ENCODE measurements at places on chromosomes 11 and 22. TPM values are rescaled to one million over a fixed set of nuclear protein-coding genes. Genes with fewer than 3 reads are reported as not detected.

DNA sequence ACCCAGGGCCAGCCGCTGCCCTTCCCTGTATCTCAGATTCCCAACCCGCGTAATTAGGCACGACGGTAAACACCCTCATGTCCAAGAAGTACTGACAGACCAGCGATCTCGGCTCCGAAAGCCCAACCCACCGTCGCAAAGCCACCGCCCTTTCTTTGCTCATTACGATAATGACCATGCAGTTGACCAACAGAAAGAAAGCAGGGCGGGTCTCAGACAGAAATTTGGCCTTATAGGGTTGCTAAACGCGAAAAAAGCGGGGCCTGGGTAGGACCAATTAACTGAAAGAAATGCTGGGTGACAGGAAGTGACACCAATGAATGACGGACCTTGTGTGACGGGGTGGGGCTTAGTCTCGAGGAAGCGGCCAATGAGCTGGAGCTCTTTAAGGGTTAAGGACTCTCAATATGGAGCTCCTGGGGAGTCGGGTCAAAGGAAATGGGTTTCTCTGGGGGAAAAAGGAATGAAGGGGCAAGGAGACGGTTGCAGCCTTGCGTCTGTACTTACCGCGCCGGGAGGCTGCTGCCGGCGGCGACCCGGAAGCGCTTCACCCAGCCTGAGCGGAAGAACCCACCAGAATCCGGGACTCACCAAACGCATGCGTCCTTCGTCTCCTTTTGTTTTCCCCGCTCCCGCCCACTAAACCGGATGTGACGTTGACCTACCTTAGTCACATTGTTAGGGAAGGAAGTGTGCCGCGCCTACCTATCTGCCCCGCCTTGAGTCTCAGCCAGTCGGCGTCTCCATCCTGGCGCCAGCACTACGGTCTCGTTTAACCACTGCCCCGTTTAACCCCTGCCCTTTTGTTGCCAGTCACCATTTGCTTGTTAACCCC is at the start of gene ANAPC15:
TSS of gene ANAPC15 (minus strand) at position 553 of the 835 bp plus-strand sequence. CDS start 1,419 bp downstream, outside the sequence.
- DNase-seq: peak; percentile 100
- peaks cover 8% of the 10 kb centered on the region for H3K36me3 ChIP-seq
- H3K27ac ChIP-seq: peak within 1 kb of the TSS; percentile 99
- H3K4me1 ChIP-seq: peaks cover 18% of the 10 kb centered on the region
- H3K4me3 ChIP-seq: peak within 1 kb of the TSS; percentile 98
- H3K27me3 ChIP-seq: no peaks in the 10 kb centered on the region

DNA sequence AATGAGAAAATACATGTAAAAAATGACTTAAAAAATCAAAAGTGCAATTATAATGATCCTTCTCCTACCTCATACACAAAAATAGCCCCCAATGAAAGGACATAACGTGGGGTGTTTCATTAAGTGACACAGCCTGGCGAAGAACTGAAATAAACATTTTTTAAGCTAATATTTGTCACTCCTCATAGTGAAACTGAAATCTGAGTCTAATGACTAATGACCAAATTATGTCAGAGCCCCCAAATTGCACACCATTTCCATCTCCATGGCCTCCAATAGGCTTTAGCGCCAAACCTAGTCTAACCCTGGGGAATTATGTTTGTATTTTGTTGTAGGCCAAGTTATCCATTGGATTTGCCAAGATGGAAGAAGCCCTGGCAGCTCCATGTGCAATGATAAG is 119.1 kb downstream of the WT1 start:
- peaks cover 9% of the 10 kb centered on the region for H3K4me1 ChIP-seq
- no peak overlapping the region for H3K27ac ChIP-seq
- no peak for DNase-seq
- H3K36me3 ChIP-seq: no peaks in the 10 kb centered on the region
- peaks cover 15% of the 10 kb centered on the region for H3K27me3 ChIP-seq

- H3K27ac ChIP-seq: no peak overlapping the region
- peaks cover 3% of the 10 kb centered on the region for H3K4me1 ChIP-seq
- peak; percentile 91 for DNase-seq
- no peaks in the 10 kb centered on the region for H3K36me3 ChIP-seq
Measured at GRCh38 chr22:23128269-23129108, 13.3 kb downstream of the RSPH14 start.

GRCh38 chr11:57283231-57283990 is 41.3 kb downstream of the TNKS1BP1 start:
- H3K4me1 ChIP-seq: no peaks in the 10 kb centered on the region
- peaks cover 8% of the 10 kb centered on the region for H3K27me3 ChIP-seq
- no peaks in the 10 kb centered on the region for H3K36me3 ChIP-seq
- H3K27ac ChIP-seq: no peak overlapping the region
- H3K4me3 ChIP-seq: no peak overlapping the region

DNA sequence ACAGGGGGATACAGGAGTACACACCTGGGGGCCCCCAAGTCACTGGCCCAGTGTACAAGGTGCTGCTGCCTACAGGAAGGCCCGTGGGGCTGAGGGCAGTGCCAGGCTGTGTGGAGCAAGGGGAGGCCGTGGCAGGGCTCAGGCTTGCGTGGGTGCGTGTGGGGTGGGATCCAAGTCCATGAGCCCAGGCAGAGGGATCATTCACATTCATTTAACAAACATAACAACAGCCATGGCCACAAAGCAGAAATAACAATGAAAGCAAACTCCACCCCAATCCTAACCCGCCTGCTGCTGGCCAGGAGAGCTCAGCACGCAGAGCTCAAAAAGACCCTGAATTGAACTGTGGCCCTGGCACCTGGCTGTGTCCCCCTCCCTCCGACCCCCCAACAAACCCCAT is 17.0 kb upstream of the SCGB1A1 start:
- DNase-seq: no peak
- H3K27me3 ChIP-seq: no peaks in the 10 kb centered on the region
- H3K36me3 ChIP-seq: peaks cover 3% of the 10 kb centered on the region
- H3K4me1 ChIP-seq: peaks cover 31% of the 10 kb centered on the region
- H3K4me3 ChIP-seq: peak overlapping the region; percentile 83

DNA sequence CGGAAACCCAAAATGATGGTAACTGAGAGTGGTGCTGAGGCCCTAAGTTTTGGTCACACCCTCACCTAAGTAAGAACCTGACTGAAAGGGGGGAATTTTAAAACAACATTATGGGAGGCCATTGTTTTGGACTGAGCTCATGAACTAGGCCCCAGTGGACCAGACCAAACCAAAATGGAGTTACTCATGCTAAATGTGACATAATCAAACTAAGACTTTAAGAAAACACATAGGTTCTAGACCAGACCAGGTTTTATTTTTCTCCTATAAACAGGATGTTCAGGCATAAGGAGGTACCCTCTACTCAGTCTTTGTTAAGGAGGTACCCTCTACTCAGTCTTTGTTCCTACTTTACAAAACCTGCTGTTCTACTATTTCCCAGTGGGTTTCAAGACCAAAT is 7.4 kb upstream of the EI24 start:
- no peak overlapping the region for H3K4me3 ChIP-seq
- peaks cover 2% of the 10 kb centered on the region for H3K27me3 ChIP-seq
- DNase-seq: no peak

DNA sequence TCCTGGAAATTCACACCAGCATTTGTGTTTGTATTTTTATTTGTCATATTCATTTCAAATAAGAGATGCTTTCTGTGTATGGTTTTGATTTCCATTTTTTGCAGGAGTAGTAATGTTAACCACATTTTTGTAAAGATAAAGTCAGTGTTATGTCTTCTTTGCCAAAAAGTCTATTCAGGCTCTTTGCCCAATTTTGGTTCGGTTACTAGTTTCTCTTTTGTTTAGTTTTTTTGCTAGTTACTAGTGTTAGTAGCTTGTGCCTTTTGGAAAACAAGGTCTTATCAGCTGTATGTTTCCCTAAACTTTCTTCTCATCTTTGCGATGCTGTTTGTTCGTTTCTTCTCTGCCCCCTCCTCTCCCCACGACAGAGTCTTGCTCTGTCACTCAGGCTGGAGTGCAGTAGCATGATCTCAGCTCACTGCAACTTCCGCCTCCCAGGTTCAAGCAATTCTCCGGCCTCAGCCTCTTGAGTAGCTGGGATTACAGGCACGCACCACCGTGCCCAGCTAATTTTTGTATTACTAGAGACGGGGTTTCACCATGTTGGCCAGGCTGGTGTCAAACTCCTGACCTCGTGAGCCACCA is 112.3 kb upstream of the GRK3 start:
- H3K27me3 ChIP-seq: no peaks in the 10 kb centered on the region
- peaks cover 53% of the 10 kb centered on the region for H3K4me1 ChIP-seq
- H3K4me3 ChIP-seq: peak overlapping the region; percentile 61

- H3K27me3 ChIP-seq: no peaks in the 10 kb centered on the region
- no peaks in the 10 kb centered on the region for H3K4me1 ChIP-seq
- no peak overlapping the region for H3K27ac ChIP-seq
- no peak for DNase-seq
- H3K36me3 ChIP-seq: no peaks in the 10 kb centered on the region
Measured at GRCh38 chr11:92152245-92152644, 72.4 kb upstream of the FAT3 start.

- peaks cover 23% of the 10 kb centered on the region for H3K4me1 ChIP-seq
- peak; percentile 89 for DNase-seq
- peaks cover 24% of the 10 kb centered on the region for H3K36me3 ChIP-seq
- H3K27me3 ChIP-seq: no peaks in the 10 kb centered on the region
- H3K27ac ChIP-seq: peak overlapping the region; percentile 95
Measured at GRCh38 chr22:41447435-41448188, 1.0 kb upstream of the TOB2 start.

- DNase-seq: peak; percentile 83
- peak within 1 kb of the TSS; percentile 97 for H3K4me3 ChIP-seq
- peak within 1 kb of the TSS; percentile 94 for H3K27ac ChIP-seq
- peaks cover 67% of the 10 kb centered on the region for H3K4me1 ChIP-seq
Measured at GRCh38 chr11:67266449-67267187, at the start of gene GRK2. TSS of gene GRK2 (plus strand) at chr11:67266473. CDS start at chr11:67266700, 227 bp downstream.

- H3K36me3 ChIP-seq: peaks cover 7% of the 10 kb centered on the region
- no peaks in the 10 kb centered on the region for H3K27me3 ChIP-seq
- H3K4me3 ChIP-seq: peak overlapping the region; percentile 81
Measured at GRCh38 chr11:64164392-64165312, 1.3 kb downstream of the MACROD1 start.

DNA sequence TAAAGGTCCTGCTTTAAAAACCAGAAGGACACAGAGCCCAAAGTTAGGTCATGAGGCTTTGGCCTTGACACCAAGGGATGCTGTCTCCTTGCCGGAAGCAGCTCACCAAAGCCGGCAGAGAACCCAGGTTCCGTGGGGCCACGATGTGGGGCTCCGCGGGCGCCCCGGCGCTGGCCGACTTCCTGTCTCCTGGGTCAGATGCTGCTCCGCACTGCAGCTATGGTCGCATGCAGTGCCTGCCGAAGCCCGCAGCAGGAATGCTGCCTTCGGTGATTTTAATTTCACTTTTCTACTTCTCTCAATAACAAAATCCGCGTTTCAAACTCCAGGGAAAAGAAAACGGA is 454 bp upstream of the OTUB1 start:
- peak; percentile 94 for DNase-seq
- no peaks in the 10 kb centered on the region for H3K27me3 ChIP-seq
- peaks cover 29% of the 10 kb centered on the region for H3K4me1 ChIP-seq

OR10A2 gene
- total RNA-seq: not detected

ABCC8 gene
- total RNA-seq: not detected

GLYATL1 gene
- total RNA-seq: not detected

SMC1B gene
- total RNA-seq: 0.59 TPM

PATE3 gene
- total RNA-seq: not detected

JHY gene
- 1.1 TPM for total RNA-seq

PANX3 gene
- total RNA-seq: not detected

MPZL2 gene
- 18.5 TPM for total RNA-seq
